ENCODE measurements at places on chromosomes 16 and 17.

GRCh38 chr16:9647981-9648701 lies 534.1 kb downstream of the GRIN2A start:
- peak; percentile 24 for DNase-seq

DNA sequence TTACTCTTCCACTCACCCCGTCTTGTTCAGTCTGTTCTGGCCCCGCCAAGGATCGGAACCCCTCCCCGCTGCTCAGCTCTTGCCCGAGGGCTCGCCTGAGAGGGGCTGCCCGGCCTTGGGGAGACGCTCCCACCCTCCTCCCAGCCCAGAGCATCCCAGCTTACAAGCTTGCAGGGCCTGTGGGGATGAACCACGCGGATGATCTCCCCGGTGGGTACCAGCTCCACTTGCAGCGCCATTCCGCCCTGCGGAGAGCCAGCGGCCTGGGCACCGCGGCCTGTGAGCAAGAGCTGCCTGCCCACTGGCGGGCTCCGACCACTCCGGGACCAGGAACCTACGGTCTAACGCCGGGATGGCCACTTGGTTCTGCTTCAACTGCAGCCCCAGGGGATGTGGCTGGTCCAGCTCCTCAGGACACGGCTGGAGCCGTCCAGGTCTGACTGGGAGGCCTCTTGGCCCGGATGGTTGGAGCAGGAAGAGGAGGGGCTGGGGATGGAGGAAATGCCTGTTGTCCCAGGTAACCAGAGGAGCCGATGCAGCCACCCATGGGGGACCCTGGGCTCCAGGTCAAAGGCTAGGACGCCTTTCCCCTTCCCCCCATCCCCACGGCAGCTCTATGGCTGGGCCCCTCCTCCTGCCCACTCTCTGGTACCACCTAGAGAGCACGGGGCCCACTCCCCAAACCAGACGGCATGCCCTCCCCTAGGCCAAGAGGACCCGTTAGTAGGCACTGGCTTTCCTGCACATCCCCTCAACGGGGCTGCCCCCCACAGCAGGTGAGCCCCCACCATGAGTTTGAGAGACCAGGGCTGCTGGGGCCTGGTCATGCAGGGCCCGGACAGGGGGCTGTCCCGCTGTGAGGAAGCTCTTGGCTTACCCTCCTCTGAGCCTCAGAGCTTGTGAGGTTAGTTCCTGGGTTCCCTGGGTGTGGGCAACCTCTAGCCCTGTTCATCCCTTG lies at the start of gene MYO1C:
Gene MYO1C (minus strand): TSS at position 438 of the 958 bp plus-strand sequence. CDS start 199 bp downstream, at position 239.
- DNase-seq, result no peak

DNA sequence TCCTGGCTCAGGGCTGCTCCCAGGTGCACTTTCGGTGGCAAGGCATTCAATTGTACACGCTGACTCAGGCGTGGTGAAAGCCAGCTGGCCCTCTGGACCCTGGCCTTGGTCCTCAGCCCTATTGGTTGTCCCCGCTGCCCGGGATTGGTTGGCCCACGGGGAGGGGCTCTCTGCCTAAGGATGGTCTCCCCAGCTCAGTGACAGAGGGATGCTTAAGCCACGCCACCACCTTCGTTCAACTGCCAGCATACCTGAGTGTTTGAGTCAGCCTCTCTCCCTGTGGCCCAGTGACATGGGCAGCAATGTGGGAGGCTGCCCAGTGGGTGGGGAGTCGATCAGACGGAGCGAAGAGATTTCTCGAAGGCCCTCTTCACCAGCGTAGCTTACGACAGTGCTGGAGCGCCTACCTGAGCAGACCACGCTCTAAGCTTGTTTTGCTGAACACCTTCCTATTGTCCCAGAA lies 30.3 kb downstream of the IRF8 start:
- no peak for DNase-seq

DNA sequence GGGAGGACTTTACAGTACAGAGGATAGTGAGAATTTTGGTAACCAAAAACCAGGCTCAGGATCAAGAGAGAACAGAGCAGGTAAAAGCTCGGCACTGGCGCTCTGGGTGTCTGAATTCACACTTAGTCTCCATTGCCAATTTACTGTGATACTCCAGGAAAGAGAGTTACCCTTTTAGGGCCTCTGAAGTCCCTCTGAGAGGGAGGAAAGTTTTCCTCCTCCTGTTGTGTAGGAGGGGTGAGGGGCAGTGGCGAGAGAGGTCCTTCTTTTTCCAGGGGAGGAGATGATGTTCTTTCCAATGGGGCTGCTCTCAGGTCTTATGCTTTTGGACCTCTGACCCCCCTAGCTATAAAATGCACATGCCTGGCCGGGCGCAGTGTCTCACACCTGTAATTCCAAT lies 5.4 kb upstream of the TNS4 start:
- no peak for DNase-seq

DNA sequence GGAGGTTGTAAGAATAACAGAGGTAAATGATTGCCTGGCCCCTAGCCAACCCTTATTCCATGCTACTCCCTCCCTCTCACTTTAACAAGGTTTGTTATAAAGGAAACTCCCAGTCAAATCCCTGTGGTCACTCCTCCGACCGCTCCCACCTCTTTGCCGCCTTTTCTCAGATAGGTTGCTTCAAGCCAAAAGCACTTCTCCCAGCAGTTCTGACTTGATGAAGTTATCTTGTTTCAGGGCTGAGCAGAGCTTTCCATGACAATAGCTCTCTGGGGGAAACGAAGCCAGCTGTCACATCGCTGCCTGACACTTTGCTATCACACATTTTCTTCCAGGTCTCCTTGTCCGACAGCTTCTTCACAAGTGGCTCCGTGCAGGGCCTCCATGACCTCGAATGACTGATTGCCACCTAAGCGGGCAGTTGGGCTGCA lies 278.6 kb downstream of the HAPSTR1 start:
- no peak for DNase-seq

GRCh38 chr17:54967621-54968261 lies 713 bp downstream of the COX11 start:
- peak; percentile 48 for DNase-seq

- DNase-seq, result no peak
Observed at GRCh38 chr17:65797101-65797500, 235.7 kb upstream of the AXIN2 start.

GRCh38 chr16:87698241-87698640 lies 67.5 kb downstream of the KLHDC4 start:
- no peak for DNase-seq

GRCh38 chr17:78127239-78127887 lies 1.2 kb downstream of the TMC6 start:
- DNase-seq, result no peak

- no peak for DNase-seq
Observed at GRCh38 chr17:66689221-66689620, 145.7 kb upstream of the CACNG5 start.

- DNase-seq, result no peak
Observed at GRCh38 chr17:64166876-64167275, 36.9 kb upstream of the ERN1 start.

DNA sequence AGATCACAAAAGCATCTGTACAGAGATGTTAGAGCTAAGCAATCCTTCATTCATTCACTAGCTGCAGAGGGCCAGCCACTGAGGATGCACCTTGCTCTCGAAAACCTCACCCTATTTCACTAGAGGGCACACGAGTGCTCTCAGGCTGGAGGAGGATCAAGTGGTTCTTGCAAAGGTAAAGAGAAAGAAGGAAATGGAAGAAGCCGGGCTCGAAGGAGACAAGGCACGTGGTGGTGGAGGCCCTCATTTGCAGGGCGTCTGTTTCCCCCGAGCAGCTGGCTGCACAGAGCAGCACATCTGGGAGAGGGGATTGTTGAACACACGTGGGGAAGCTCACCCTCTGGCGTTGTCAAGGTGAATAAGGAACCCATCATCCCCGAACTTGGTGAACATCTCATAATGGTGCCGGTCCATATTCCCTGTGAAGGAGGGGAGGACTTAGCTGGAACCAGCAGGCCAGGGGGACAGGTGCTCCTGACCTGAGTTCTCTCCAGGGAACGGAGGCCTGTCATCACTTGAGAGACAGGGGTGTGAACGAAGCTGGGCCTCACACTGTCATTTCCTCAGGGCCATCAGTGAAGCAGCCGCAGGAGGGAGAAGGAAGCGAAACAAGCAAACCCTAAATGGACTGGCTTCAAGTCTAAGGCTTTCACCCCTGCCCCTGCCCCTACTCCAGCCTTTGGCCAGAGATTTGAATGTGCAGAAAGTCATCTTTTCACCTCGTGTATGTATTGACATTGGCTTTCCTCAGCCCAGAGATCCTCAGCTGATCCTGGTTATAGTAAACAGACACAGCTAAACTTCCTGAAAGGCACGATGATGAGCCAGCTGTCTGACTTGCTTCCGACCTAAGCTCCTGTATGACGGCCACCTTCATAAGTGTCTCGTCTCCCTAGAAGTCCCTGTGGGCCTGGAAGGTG lies 27.6 kb downstream of the PRKAR1A start:
- peak; percentile 55 for DNase-seq

- DNase-seq, result peak; percentile 34
Observed at GRCh38 chr17:44529864-44530263, 26.7 kb upstream of the GPATCH8 start.

- DNase-seq, result no peak
Observed at GRCh38 chr17:78357672-78358537, 2.0 kb downstream of the SOCS3 start.

- DNase-seq, result no peak
Observed at GRCh38 chr17:81607431-81607830, 29.5 kb downstream of the NPLOC4 start.

GRCh38 chr16:29975811-29976511 lies 2.3 kb downstream of the TAOK2 start:
- no peak for DNase-seq

GRCh38 chr17:61524319-61524718 lies 66.7 kb downstream of the NACA2 start:
- no peak for DNase-seq

DNA sequence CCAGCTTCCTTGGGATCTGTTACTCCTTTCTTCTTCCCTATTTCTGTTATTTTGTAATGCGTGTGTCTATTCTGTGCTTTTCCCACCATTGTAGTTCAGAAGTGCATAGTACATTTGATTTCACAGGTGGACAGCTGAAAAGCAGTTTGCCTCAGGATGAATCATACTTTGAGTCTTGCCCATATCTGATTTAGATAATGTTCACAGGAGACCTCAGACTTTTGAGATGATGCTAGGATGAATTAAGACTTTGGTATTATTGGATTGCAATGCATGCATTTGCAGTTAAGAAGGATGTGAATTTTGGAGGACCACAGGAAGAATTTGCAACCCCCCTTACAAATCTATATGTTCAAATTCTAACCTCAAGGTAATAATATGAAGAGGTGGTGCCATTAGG lies 769.6 kb downstream of the CDH11 start:
- DNase-seq, result no peak

DNA sequence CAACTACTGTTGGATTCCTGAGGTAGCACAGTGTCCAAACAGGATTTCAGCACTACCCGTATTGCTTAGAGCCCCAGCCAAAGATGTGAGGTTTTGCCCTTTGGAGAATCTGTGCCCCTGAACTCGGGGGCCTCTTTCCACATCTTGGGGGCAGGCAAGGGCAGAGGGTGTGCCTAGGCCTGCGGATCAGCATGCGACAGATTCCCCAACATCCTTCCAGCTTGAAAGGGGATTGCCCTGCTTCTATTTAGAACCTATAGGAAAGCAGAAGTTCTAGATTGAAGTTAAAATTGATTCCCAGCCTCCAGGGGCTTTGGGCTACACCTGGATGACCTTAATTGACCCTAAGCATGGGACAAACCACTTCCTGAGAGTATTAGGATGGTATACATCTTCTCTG lies 19.6 kb downstream of the NOD2 start:
- DNase-seq, result no peak

DNA sequence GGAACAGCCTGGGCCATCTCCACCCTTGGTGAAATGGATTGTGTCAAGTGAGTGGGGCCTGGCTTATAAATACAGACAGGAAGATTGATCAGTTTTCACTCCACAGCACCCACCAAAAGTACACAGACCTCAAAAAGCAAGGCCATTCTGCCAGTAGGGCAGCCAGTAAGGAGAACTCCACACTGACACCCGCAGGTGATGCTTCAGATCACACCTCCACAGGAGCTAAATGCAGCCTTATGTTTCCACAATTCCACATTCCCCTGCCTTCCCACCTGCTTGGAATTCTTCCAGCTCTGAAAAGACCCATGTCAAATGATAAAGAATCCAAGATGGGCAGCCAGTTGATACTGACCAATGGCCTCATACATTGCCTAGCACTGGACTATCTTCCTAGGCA lies 191.1 kb downstream of the ZFHX3 start:
- peak; percentile 31 for DNase-seq

- no peak for DNase-seq
Observed at GRCh38 chr16:56233795-56234566, 42.7 kb downstream of the GNAO1 start.
